Aortic smooth muscle cell (primary cell): ENCODE measurements at places on chromosomes 2 and 18. TPM values are rescaled to one million over a fixed set of nuclear protein-coding genes. Genes with fewer than 3 reads are reported as not detected.

Gene MC4R
- total RNA-seq, result not detected in 2 replicates

Gene MGAT5
- total RNA-seq, result 27.2 and 28.5 TPM in 2 replicates

Gene ALK
- total RNA-seq, result 0.13 TPM in 1 of 2 replicates, not detected in the other

Gene DSG2
- total RNA-seq, result under 0.01 and 0.31 TPM in 2 replicates

Gene PRKAG3
- total RNA-seq, result 0.40 and 1.9 TPM in 2 replicates

Gene ALPP
- not detected in 2 replicates for total RNA-seq

Gene NXPH2
- total RNA-seq, result not detected in 2 replicates

Gene CNOT9
- 36.4 and 39.9 TPM in 2 replicates for total RNA-seq

Gene ERICH2
- total RNA-seq, result not detected in 2 replicates

Gene COL4A4
- total RNA-seq, result 22.1 and 33.4 TPM in 2 replicates

Gene PSMA8
- total RNA-seq, result not detected in 2 replicates

Gene CAB39
- 55.5 and 61.4 TPM in 2 replicates for total RNA-seq

Gene VAMP8
- total RNA-seq, result 0.87 and 1.7 TPM in 2 replicates

Gene PKDCC
- total RNA-seq, result 31.7 and 35.9 TPM in 2 replicates

Gene SLC38A11
- total RNA-seq, result 0.06 TPM in 1 of 2 replicates, not detected in the other

Gene KANSL3
- total RNA-seq, result 23.0 and 26.6 TPM in 2 replicates

Gene PROM2
- total RNA-seq, result 0.19 and 0.26 TPM in 2 replicates

Gene PPP1R1C
- total RNA-seq, result 0.26 and 0.56 TPM in 2 replicates

Gene VIL1
- total RNA-seq, result not detected in 2 replicates

Gene RTP5
- not detected in 2 replicates for total RNA-seq

Gene ASAP2
- total RNA-seq, result 83.4 and 86.1 TPM in 2 replicates

Gene TMEM131
- 27.1 and 32.4 TPM in 2 replicates for total RNA-seq

Gene AFF3
- under 0.01 TPM in 1 of 2 replicates, not detected in the other for total RNA-seq

Gene TRIB2
- total RNA-seq, result 49.0 and 62.0 TPM in 2 replicates

Gene EFHD1
- total RNA-seq, result 1.1 and 5.5 TPM in 2 replicates

Gene FBXO36
- 2.4 and 2.5 TPM in 2 replicates for total RNA-seq

Gene TMEM247
- not detected in 2 replicates for total RNA-seq

Gene MRO
- total RNA-seq, result not detected in 2 replicates

Gene GKN2
- not detected in 2 replicates for total RNA-seq

Gene NT5DC4
- total RNA-seq, result not detected in 2 replicates

Gene CUL3
- total RNA-seq, result 62.4 and 72.5 TPM in 2 replicates

Gene IHH
- under 0.01 TPM in 1 of 2 replicates, not detected in the other for total RNA-seq

Gene SERPINB3
- not detected in 2 replicates for total RNA-seq

Gene TRIM54
- 0.13 and 0.19 TPM in 2 replicates for total RNA-seq

Gene CIB4
- not detected in 2 replicates for total RNA-seq

Gene STPG4
- 0.44 and 0.53 TPM in 2 replicates for total RNA-seq

Gene RAX
- total RNA-seq, result not detected in 2 replicates

Gene CDKL4
- 1.2 and 1.7 TPM in 2 replicates for total RNA-seq

Gene ILKAP
- 20.3 and 24.1 TPM in 2 replicates for total RNA-seq

Gene FIGN
- 1.3 and 2.2 TPM in 2 replicates for total RNA-seq

Gene ANKRD62
- under 0.01 TPM in 1 of 2 replicates, not detected in the other for total RNA-seq

Gene KIAA2012
- total RNA-seq, result under 0.01 TPM in 1 of 2 replicates, not detected in the other
